ENCODE measurements at places on chromosomes 1 and 21.

DNA sequence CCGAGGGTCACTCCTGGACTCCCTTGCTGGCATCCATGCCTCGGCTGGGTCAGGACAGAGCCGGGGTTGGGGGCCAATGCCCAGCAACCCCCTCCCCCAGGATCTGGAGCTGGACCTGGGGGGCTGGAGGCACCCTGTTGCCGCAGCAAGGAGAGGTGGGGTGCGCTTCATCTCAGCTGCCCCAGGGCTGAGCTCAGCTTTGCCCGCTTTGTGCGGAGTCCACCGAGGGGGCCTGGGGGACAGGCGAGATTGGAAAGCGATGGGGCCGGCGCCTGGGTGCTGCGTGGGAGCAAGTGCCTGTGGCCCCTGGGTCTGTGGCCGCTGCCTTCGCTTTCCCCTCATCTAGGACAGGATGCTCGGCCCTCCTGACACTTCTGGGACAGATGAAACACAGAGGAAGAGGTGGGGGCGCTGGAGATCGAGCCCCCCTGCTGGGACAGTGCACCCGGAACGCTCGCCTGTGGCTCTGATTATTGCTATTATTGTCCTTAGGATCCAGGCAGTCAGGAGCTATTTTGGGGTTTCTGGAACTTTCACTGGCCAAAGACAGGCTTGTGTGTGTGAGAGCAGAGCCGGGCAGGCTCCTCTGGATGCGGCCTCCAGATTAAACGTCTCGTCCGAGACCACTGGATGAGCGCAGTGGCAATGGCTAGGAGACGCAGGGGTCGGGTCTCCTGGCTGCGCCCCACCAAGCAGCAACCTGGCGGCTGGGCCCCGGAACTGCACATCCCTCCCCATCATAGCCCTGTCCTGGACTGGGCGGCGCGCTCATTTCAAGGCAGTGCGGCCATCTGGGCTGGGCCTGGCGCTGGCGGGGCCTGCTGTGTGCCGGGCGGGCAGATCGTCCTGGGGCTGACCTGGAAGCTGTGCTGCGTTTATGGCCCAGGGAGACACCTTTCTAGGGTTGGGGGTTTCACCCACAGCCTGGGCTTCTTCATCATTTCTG, 13.8 kb downstream of the PRDM16 start:
- DNase-seq, result no peak

DNA sequence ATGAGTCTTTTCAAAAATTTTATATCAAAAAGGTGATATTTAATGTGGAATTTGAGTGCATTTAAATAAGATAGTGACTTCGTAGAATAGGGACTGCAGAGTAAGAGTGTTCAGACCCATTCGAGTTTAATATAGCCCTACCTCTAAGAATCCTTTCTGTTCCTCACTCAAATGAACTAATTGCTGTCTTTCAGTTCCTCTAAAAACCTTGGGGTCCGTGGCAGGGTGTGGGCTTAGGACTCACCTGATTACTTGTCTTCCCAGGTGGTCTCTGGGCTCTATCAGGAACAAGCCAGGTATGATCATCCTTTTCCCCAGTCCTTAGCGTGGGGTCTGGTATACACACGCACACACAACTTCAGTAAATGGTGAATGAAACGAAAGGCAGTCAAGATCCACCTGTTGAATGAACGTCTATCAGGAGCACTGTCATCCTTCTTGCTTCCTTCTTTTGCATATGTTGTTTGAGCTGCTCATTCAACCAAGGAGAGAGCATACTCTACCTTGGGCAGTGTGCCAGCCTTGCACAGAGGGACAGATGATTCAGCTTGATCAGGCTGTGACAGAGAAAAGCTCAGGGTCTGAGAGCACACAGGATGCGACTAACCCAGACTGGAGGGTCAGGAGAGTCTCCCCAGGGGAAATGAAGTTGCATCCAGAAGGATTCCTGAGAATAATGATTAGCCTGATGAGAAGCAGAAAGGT, 1.2 kb upstream of the RNF11 start:
- DNase-seq, result no peak

DNA sequence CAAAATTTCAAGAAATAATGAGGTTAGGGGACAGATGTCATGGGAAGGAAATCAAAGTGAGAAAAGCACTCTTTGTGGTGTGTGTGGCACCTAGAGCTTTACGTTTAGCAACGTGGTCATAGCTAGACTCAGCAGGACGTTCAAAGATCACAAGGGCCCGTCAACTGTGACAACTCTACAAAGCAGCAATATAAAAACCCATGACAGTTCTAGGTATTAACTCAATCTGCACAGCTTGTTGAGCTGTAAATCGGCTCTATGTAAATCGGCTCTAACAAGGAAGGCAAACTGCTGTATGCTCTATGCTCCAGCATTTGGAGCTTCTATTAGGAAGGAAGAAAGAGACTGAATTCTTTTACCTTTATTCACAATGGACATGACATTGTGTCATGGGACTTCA, 64.8 kb downstream of the TP53BP2 start:
- DNase-seq, result no peak

GRCh38 chr1:176325664-176326063, 118.6 kb upstream of the COP1 start:
- no peak for DNase-seq

- no peak for DNase-seq
Measured at GRCh38 chr1:162187687-162188276, 118.3 kb downstream of the NOS1AP start.

- DNase-seq, result no peak
Measured at GRCh38 chr1:86948212-86948611, 33.8 kb downstream of the HS2ST1 start.

DNA sequence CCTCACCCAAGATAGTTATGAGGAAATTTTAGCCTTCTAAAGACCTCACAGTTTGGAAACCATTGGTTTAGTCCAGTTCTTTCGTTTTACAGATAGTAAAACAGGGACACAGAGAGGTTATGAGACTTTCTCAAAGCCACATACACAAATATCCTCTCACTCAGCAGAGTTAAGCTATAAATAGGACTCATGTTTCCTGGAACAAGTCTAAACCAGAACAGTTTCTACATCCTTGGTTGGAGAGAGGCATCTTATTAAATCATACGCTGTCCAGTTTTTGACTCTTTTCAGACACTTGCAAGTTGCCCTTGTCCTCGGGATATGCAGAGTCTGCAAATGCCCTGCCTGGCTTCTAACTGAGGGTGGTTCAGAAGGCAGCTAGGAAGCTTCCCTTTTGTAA, 462.1 kb upstream of the DEPDC1 start:
- DNase-seq, result no peak

DNA sequence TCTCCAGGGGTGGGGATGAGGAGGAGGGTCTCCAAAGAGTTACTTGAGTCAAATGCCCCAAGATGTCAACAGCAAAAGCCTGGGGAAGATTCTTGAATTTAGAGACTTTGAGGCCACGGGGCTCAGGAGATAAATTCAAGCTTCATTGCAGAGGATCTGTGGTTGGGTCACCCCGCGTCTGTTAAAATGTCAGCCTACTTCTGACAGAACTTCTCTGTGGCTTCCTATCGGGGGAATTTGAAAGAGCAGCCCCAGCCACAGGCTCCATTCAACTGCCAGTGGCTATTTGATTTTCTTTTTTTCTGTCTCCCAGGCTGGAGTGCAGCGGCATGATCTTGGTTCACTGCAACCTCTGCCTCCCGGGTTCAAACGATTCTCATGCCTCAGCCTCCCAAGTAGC, 62.5 kb upstream of the EFHD2 start:
- no peak for DNase-seq

GRCh38 chr1:87369736-87370478, 41.2 kb downstream of the LMO4 start:
- DNase-seq, result no peak

DNA sequence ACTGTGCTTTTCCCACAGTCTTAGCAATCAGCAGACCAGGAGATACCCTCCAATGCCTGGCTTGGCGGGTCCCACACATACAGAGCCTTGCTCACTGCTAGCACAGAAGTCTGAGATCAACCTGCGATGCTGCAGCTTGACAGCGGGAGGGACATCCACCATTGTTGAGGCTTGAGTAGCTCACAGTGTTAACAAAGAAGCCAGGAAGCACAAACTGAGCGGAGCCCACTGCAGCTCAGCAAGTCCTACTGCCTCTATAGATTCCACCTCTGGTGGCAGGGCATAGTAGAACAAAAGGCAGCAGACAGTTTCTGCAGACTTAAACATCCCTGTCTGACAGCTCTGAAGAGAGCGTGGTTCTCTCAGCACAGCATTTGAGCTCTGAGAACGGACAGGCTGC, 33.4 kb downstream of the MNDA start:
- no peak for DNase-seq

GRCh38 chr1:229224308-229224707, 46.6 kb upstream of the RAB4A start:
- no peak for DNase-seq

DNA sequence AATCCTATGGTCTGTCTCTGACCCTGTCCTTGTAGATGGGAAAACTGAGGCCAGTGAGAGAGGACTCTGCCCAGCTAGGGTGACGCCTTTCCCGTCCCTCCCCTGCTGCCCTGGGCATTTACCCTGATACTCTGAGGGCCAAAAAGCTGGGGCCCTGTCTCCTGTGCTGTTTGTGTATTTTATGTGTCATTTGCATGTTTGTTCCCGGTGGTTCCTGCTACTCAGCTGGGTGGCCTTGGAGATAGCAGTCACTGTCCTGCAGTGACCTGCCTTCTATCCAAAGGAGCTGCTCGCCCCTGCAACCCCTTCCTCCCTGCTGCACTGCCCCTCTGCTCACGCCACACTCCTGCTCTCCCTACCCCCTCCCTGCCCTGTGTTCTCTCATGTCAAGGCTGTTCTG, 41.1 kb upstream of the KDM4A start:
- DNase-seq, result no peak

DNA sequence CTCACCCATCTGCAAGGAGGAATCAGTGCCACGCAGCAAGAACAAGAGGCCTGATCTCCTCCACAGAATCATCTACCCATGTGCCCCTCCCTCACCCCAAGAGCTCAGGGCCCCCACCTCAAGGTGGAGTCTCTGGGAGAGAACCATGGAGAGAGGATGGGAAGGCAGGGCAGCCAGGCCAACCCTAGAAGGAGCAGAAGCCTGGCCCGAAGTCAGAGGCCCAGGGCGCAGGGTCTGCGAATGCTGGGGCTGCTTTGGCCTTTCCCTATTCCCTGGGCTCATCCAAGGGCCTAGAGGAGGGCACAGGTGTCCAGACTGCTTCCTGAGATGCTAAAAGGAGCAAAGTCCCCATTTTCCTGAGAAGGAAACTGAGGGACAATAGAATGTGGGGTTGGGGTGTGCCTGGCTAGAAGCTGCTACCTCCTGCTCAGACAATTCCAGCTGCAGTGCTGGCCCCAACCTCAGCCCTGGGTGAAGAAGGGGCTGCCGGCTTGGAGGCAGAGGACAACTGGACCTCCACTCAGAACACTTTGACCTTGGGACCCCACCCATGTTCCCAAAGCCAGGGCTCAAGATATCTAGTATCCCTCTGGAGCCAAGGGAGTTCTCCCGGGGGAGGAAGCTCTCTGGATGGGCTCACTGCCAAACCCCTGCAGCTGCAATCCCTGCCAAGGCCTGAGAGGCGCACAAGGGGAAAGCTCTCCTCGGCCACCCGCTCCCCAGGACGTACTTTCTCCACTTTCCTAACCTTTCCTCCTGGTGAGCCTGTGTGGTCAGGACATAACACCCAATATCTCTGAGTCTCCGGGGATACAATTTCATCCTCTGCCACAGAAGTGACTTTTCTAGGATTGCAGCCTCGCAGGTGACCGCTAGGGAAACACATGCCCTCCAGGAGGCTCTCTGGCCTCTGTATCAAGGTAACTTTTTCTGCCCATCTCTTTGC, 16.6 kb upstream of the LEMD1 start:
- DNase-seq, result no peak

DNA sequence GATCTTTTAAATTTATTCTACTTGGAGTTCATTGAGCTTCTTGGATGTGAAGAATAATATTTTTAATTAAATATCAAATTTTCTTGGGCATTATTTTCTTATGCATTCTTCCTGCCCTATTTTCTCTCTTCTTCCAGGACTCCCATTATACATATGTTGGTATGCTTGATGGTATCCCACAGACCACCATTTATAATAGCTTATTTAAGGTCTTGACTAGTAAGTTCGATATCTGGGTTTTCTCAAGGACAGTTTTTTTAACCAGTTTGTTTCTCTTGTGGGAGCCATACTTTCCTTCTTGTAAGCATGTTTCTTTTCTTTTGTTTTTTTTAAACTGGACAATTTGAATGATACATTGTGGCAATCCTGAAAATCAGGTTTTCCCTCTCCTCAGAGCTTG, 15.4 kb upstream of the DDR2 start:
- DNase-seq, result no peak

GRCh38 chr1:209107535-209107934, 476.0 kb upstream of the CAMK1G start:
- DNase-seq, result no peak

DNA sequence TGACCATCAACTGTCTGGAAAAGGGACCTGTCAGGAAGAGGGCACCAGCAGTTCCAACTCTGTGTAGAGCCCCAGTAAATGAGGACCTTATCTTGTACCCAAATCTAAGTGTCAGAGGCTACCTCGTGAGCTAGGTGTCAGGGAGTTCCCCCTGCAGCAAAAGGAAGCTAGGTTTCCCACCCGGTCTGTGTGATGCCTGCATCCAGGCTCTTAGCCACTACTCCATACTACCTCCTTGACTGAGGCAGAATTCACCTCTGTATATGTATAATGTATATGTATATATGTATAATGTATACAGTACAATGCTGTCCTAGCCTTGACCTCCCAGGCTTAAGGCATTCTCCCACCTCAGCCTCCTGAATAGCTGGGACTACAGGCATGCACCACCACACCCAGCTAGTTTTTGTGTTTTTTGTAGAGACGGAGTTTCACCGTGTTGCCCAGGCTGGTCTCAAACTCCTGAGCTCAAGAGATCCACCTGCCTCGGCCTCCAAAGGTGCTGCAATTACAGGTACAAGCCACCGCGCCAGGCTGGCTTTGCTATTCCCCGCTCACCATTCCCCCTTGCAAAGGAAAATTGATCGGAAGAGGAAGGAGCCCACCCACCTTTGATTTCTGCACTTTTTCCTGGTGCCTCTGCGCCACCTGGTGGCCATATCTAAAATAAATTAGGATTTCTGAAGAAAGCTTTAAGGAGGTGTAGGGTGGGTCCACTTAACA, 15.7 kb upstream of the LUZP1 start:
- peak; percentile 21 for DNase-seq

DNA sequence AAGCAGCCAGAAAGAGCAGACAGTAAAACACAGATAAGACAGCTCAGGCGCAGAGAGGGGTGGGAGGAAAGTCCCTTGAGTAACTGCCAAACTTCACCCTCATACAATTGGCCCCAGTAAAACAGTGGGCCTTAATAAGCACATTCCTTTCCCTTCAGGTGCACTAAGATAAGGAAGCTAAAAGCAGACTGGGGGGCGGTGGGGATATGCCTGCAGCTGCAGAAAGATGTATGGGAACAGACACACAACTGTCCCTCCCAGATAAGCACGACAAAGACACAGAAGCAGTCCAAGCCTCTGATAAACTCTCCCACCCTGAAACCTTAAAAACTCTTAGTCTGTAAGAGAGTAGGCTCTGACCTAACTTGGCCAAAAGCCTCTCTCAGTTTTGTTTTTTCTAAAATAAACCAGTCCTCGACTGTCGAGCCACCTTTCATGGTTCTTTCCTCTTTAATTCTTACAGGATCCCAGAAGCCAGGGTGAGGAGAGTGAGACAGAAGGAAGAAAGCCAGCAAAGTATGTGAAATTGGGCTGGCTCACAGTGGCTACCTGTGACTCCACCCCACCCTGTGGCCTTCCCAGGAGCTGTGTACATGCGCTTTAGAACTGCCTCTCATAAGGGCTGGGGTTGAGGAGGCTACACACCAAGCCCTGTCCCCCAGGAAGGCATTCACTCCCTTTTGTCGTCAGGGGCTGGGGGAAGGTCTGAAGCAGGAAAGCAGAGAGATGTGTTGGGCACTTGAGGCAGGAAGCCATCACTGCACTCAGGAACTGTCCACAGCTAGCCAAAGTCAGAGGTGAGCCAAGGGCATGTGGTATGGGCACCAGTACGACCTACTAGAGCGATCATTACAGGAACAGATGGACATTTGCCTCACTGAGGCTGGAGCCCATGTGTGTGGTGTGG, 4.6 kb downstream of the PGLYRP4 start:
- no peak for DNase-seq
